Ovary (tissue), 10 donors: ENCODE measurements at places on chromosomes 2 and 18.
A peak's percentile ranks its signal among the peaks of the same experiment; 100 is the strongest.

DNA sequence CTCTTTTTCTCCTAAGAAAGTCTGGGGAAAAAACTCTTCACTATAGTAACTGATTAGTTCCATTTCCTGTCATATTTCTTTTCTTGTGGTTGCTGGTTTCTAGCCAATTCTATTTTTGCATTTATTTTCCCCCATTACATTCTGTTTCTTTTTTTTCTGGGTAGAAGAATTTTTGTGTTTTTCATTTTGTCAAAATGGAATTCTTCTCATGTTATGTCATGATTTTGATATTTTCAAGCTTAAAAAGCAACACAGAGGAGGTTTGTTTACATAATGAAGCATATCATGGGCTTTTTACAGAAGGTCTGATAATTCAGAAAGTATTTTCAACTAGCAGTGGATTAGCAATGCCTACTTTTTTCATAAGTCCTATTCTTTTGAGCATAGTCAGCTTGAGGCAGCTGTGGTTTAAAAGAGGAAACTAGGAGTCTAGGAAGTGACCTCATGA is 102.0 kb downstream of the MAP2 start:
- DNase-seq, result no peak

DNA sequence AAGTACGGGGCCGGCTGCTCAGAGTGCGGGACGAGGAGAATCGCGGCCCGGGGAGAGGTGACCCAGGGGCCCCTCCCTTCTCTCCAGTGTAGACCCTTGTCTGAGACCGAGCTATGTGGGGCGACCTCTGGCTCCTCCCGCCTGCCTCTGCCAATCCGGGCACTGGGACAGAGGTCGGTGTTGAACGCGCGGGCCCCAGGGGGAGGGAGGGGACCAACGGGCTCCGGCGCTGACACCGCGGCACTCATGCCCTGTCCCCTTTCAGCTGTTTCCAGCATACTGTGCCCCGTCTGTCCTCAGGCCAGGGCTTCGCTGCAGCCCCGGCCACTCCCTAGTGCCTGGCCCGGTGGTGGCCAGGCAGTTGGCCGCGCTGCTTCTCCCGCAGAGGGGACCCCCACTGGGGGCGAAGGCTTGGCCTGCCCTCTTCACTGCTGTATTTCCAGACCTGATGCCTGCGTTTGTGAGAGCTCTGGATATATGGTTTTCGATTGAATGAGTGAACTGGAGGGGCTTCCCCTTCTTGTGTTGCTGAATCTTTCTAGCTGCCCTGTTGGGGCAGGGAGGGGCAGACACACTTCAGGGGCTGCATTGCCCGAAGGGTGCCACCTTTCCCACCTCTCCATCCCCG is 809 bp downstream of the DBI start:
- DNase-seq, result no peak

- no peak for DNase-seq
Observed at GRCh38 chr18:46482831-46483230, 174.2 kb downstream of the LOXHD1 start.

DNA sequence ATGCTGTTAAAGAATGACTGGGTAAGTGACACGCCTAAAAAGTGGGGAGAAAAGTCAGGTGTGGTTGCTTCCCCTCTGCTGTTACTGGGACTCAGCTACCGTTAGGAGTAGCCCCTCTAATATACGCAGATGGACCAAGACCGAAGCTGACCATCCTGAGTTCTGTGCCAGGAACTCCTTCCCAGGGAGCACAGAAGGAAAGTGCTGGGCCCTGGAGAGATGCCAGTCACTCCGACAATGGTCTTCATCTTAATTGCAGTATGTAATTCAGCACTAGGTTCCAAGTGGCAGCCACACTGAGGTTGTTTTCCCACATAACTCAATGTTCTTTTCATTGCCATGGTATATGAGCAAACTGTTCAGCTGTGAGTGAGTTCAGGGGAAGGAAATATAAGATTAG is 19.6 kb upstream of the TMEM200C start:
- DNase-seq, result no peak

- peak; percentile 97 for DNase-seq
Observed at GRCh38 chr18:23503038-23503962, at the start of gene RMC1. Gene RMC1 (plus strand): TSS chr18:23503511. CDS start chr18:23503619, 108 bp downstream.

DNA sequence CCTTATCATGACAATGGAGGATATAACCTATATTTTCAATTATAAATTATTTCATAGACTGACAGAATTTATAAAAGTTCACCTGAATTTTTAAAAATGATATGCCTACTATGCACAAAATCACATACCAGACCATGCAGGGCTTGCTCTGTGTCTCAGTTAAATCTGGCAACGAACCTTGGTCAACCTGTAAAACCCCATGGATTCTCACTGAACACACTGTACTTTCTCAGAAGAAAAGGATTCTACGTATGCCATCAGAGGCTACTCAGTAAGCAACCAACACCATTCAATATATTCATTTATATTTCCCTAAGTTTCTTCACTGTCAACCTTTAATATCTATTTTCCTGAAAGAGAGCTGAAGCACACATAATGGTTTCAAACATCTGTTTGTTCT is 52.4 kb downstream of the NRXN1 start:
- no peak for DNase-seq

- DNase-seq, result no peak
Observed at GRCh38 chr2:46087492-46087891, 209.7 kb upstream of the EPAS1 start.
